ENCODE measurements at places on chromosomes 5 and 9. TPM values are rescaled to one million over a fixed set of nuclear protein-coding genes. Genes with fewer than 3 reads are reported as not detected.
A peak's percentile ranks its signal among the peaks of the same experiment; 100 is the strongest.

- no peak for DNase-seq
Observed at GRCh38 chr9:93171261-93171990, 12.5 kb upstream of the WNK2 start.

DNA sequence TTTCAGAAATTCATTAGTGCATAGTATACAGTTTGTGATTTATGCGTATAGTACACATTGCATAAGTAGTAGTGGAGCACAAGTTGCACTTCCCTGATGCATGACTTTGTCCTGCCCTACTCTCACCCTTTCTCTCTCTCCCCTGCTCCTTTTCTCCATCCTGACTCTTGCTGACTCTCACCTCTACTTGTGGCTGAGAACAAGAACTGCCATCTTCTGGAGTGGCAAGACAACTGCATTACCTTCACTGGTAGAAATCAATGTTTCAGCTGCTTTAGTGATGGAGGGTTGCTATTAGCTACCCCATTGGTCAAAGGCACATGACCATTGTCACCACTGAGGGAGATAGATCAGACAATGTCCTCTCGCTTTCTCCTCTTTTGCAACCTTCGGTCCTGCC lies 26.9 kb downstream of the SPEF2 start:
- peak; percentile 16 for DNase-seq

- DNase-seq: peak; percentile 15
Observed at GRCh38 chr5:80592761-80593160, 22.7 kb upstream of the ANKRD34B start.

The ZBTB34 gene
- 2.3 TPM for total RNA-seq
